Cardiac fibroblast (primary cell): ENCODE measurements at places on chromosomes 1 and 21.

GRCh38 chr1:25343872-25344271, 5.7 kb downstream of the TMEM50A start:
- DNase-seq: peak; percentile 72

- DNase-seq: no peak
These were observed 15.1 kb upstream of the ADORA1 start for GRCh38 chr1:203112475-203112874.

GRCh38 chr1:14757286-14757625, 158.8 kb downstream of the KAZN start:
- DNase-seq: no peak

- DNase-seq: peak; percentile 38
These were observed 477.1 kb upstream of the NR5A2 start for GRCh38 chr1:199550199-199551065.

- DNase-seq: peak; percentile 95
These were observed 7.2 kb downstream of the ATP1B1 start for GRCh38 chr1:169113613-169114119.

DNA sequence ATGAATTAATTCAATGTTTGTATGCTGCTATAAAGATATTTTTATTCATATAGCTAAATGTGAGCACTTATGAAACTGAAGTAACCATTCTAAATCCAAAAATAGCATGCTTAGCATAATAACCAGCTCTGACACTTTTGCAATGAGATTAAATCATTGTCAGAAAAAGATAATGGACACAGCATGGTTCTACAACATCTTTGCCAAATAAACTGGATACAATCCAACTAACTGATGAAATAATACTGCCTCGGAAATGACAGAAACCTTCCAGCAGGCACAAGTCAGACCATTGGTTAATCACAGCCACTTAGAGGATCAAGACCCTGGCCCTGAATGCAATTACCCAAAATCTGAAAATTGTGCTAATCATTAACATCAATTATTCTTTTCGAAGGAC, 592.7 kb upstream of the ADGRL4 start:
- peak; percentile 60 for DNase-seq
